ENCODE measurements at places on chromosomes 4 and X.

- no peak for DNase-seq
Observed at GRCh38 chr4:184856277-184856609, 30.5 kb upstream of the ACSL1 start.

GRCh38 chrX:48992341-48992740 is 9.7 kb downstream of the GRIPAP1 start:
- no peak for DNase-seq

GRCh38 chrX:134520860-134521390 is 61.0 kb downstream of the HPRT1 start:
- no peak for DNase-seq

DNA sequence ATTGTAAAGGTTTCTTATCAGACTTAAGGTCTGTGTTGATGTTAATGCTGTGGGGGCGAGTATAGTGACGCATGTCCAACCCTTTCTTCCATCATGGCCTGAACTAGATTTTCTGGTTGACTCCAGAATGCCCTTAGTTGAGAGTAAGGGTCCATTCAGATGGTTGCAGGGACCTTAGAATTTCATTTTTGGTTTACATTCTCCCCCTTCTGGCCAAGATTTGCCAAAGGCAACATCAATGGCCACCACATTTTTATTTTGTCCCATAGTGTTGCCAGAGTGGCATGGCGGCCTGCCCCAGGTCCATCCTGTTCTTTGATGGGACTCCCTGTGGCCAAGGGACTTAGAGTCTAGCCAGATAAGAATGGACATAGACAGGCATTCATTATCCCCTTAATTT is 368.5 kb downstream of the GPM6A start:
- no peak for DNase-seq

GRCh38 chr4:120071192-120071795 is 4.6 kb upstream of the MAD2L1 start:
- peak; percentile 1 for DNase-seq

DNA sequence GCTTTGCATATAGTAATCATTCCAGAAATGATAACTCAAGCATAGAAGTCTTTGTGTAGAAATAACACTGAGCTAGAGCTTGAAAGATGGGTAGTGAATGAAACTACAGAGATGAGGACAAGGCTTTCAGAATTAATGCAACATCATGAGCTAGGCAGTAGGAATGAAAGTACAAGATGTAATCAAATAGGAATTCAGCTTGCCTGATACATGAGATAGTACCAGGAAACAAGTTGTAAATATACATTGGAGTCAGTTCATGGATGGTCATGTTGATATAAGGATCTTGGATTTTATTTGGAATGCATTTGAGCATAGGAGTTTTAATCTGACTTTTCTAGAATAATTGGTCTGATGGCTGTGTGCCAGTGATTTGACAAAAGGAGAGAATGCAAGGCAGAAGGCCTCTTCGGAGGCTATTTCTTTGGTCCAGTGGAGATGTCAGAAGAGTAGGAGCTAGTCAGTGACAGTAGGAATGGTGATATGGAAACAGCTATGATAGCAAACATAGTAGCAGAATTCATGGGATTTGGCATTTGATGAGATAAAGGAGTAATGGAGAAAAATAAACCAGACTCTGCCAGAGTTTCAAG is 206.4 kb upstream of the PACRGL start:
- DNase-seq, result no peak

DNA sequence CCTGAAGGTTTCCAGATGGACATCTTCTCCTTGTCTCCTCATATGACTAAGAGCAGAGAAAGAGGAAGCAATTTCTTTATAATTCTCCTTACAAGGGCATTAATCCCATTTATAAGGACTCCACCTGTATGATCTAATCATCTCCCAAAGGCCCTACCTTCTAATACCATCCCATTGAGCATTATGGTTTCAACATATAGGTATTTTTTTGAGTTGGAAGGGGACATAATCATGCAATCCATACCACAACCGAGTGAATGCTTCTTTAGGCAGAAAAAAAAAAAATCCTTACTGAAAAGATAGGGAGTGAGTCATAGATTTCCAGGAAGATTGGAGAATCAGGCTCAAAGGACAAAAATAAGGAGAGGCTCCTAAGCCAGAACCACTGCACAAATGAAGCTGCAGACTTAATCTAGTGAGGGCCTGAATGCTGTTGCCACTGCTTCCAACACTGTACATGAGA is 312.5 kb upstream of the HS3ST1 start:
- no peak for DNase-seq

DNA sequence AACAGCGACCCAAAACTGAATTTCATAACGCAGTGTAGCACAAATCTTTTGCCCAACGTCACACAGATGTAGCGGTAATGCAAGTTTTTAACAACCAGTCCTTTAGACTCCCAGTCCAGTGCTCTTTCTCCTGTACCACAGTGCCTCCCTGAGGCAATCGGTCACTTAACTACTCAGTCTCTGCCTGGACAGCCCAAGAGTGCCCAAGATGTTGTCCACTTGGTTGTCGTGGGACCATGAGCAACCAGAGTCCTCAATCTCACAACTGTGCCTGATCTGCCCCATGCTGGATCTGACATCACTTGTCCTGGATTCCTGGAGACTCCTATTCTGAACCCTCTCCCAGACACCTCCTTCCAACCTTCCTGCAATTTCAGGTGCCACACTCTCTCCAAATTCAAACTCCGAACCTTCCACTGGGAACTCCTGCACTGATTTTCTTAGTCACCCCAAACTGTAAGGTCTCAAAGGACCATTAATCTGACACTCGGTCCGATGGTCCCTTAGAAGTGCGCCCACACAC is 702 bp downstream of the MMGT1 start:
- DNase-seq, result no peak

GRCh38 chrX:116111934-116112595 is 58.5 kb upstream of the AGTR2 start:
- DNase-seq, result no peak

DNA sequence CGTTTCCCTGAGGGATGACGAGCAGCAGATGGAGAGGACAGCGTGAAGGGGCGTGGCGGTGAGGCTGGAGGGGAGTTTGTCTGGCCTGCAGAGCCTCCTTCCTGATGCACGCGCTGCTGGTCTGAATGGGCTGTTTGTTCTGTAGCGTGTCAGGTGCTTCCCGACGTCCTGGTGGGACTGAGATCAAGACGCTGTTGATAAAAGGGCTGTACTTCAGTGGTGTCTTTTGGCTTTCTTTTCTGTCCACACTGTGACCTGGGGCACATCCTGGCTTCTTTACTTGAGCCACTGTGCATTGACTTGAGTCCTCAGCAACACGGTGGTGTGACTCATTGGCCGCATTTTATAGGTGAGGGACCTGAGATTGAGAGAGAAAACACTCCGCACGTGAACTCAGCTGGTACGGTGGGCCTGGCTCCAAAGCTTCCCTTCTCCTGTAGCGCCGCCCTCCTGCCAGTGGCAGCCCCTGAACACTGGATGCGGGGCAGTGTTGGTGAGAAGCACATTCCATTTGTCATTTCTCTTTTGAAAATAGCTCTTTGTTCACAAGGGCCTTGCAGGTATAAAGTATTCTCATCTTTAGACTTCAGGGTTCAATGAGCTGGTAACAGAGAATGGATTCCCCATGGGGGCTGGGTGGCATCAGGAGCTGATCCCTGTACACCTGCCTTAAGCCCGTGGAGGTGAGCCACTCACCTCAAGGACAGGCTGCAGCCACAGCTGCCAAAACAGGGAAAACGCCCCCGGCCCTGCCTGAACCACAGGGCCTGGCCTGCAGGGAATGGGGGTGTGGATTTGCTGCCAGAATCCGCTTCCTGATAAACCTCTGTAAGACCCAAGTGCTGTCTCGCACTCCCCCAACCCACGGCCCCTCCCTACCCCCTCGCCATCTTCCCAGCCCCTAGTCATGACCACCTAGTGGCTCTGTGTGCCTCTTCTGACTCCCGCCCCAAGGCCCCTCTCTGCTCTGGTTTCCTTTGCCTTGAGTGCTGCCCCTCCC is 29.2 kb downstream of the NSG1 start:
- no peak for DNase-seq

DNA sequence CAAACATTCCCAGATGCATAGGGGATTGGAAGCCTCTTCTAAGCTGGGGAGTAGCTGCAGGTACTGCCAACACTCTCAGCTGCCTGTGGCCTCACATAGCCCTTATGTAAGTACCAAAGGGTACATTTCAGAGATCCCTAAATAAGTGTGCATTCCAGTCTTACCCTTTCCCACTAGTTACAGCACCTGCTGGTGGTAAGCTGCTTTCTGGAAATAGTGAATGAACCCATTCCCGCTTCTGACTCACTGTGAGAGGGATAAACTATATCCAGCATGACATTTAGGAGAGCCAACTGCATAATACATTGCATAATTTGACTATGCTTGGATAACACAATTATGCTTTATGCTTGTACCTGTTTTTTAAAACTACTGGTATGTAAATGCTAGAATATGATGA is 149.0 kb downstream of the FAM13A start:
- no peak for DNase-seq

GRCh38 chr4:3372264-3372932 is 69.4 kb upstream of the HGFAC start:
- DNase-seq, result no peak

- no peak for DNase-seq
Observed at GRCh38 chr4:15652191-15652590, 3.0 kb downstream of the FBXL5 start.

DNA sequence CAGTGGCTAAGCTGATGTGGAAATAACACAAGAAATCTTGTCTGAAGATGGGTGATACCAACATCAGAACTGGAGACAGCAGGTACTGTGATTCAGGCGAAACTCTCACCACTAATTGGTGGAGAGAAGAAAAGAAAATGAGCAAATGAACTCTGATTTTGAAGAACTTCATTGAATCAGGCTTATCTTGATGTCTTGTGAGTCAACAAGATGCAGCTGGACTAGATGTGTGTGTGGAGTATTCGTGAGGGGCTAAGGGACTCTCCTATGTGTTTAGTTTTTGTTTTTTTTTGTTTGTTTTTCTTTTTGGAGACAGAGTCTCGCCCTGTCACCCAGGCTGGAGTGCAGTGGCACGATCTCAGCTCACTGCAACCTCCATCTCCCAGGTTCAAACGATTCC is 131.6 kb downstream of the DHRSX start:
- DNase-seq, result no peak

DNA sequence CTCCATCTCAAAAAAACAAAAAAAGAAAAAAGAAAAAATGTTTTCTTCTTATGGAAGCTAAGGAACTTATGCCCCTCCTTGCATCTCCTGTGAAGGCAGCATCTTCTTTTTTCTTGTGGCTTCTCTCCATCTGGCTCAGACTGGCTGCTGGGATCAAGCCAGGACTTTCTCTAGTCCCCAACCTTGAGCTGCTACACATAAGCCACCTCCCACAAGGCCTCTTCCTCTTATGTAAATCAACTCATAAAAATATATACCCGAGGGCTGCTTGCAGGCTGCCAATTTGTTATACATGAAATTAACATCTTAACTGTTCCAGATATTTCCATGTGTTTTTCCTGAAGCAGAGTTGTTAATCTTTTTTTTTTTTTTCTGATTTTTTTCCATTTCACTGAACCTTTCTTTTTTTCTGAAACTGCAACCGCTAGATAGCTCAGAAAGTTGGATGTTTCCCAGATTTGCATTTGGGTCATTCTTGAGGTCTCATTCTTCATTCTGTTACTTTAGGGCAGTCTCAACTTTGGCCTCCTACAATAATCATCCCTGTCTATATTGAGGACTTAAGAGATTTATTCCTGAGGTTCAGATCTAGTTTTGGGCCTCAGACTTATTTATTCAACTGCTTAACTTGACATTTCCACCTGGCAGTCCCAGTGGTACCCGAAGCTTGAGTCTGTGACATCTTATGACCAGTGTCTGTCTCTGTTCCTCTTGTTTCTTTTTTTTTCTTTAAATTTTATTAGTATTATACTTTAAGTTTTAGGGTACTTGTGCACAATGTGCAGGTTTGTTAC is 10.3 kb downstream of the SNX25 start:
- no peak for DNase-seq

- no peak for DNase-seq
Observed at GRCh38 chrX:14777525-14777924, 95.3 kb downstream of the FANCB start.

- no peak for DNase-seq
Observed at GRCh38 chr4:41448934-41449333, 89.0 kb upstream of the LIMCH1 start.

DNA sequence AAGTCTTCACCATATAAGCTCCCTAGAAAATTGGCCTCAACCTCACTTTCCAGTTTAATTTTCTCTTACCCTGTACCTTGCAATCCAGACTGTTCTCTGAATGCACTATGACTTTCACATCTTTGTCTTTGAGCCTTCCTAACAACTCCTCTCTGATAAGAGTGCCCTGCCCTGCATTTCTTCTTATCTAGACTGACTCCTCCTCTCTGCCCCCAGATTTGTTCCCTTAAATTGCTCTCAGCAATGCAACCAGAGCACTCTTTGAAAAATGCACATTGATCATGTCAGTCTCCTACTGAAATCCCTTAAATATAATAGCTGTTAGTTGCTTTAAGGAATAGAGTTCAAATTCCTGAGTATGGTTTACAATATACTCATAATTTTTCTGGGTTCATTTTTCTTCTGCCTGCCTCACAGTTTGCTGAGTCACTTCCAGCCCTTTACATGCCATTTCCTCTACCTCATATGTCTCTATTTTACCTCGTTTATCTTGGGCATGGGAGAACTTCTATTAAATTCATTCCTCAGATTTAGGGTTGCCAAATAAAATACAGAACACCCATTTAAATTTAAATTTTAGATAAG is 582.7 kb upstream of the AADAT start:
- DNase-seq, result no peak

DNA sequence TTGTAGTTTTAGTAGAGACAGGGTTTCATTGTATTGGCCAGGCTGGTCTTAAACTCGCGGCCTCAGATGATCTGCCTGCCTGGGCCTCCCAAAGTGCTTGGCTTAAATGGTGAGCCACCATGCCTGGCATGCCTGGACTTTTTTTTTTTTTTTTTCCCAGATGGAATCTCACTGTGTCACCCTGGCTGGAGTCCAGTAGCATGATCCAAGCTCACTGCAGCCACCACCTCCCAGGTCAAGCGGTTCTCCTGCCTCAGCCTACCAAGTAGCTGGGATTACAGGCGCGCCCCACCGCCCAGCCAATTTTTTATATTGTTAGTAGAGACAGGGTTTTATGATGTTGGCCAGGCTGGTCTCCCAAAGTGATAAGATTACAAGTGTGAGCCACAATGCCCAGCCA is 8.4 kb downstream of the UBE2K start:
- no peak for DNase-seq

- DNase-seq, result no peak
Observed at GRCh38 chr4:3813151-3814052, 47.2 kb downstream of the ADRA2C start.

DNA sequence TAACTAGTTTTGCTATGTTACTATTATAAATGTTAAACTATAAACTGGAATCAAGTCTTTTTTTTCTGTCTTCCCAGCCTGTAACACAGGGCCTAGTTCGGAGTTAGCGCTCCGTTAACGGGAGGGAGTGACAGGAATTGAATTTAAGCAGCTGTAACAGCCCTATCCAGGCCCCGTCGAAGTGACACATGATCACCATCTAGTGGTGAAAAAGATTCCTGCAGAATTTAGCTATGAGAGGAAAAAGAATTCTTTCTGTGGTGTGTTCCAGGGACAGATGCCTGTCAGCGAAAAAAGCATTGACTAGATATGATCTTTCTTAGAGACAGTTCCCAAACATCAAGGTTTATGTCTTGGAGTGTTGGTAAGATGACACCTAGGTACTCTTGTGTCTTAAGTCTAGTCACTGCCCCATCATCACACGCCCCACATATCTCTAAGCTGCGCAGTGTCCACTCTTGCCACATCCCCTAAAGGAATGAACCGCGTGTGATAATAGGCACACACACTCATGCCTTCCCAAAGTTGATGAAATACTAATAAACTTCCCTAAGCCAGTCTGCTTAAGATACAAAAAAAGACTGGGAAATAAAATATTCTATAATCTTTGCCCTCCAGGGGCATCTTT is 2.1 kb downstream of the GAB3 start:
- no peak for DNase-seq

GRCh38 chr4:127210893-127211649 is 421.7 kb upstream of the INTU start:
- no peak for DNase-seq
